ENCODE measurements at places on chromosomes 5 and 9.

- no peak for DNase-seq
Observed at GRCh38 chr9:69815313-69815712, 5.3 kb upstream of the CFAP95 start.

DNA sequence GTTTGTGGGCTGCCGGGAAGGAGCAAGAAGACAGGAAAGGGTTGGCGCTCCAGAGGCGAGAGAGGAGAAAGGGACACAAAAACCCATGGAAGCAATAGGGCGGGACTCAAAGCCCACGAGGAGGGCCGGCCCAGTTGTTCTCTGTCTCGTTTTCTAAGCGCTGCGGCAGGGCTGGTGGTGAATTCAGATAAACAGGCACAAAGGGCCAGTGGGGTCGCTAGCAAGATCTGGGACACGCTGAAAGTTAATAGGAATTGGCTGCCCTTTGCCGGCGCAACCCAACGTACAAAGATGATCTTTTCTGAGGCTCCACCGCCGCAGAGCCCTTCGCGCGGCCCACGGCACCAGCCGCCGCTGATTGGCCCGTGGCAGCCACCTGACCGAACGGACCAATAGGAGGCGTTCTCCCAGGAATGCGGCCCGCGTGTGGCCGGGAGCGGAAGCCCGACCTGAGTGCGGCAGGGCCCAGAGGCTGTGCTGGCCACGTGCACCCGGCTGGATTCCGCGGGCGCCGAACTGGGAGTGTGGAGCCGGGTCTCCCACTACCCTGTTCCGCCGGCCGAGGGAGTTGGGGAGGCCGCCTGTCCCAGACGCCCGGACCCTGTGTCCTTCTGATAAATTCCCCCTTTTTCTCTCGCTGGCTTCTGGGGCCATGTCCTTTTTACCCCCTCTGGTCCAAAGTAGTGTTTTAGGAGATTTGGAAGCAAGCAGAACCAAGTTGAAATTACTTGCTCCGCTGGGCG is 16.8 kb upstream of the NSD1 start:
- DNase-seq: peak; percentile 72

GRCh38 chr5:139763930-139764791 is 31.4 kb upstream of the PSD2 start:
- DNase-seq: no peak

GRCh38 chr5:11555171-11555570 is 349.1 kb downstream of the CTNND2 start:
- DNase-seq: no peak

DNA sequence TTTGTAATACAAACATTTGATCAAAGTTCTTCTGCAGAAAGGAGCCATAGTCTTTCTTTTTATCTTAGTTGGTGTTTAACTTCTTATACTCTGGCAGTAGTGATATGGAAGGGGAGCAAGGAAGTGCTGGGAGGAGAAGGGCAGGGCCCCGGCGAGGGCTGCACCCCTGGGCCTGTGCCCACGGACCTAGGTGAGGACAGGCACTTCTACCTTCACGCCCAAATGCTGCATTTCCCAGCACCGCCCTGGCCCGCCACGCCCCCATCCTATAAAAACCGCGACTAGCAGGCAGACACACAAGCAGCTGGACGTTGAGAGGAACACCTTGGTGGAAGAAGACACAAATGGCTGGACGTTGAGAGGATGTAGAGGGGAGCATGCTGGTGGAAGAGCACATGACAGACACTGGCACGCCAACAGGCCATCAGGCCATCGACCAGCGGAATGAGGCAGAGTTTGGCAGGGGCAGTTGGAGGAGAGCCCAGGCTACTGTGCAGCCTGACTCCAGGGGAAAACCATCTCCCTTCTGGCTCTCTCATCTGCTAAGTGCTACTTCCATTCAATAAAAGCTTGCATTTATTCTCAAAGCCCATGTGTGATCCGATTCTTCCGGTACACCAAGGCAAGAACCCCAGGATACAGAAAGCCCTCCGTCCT is 81.5 kb upstream of the C9orf72 start:
- DNase-seq: no peak

DNA sequence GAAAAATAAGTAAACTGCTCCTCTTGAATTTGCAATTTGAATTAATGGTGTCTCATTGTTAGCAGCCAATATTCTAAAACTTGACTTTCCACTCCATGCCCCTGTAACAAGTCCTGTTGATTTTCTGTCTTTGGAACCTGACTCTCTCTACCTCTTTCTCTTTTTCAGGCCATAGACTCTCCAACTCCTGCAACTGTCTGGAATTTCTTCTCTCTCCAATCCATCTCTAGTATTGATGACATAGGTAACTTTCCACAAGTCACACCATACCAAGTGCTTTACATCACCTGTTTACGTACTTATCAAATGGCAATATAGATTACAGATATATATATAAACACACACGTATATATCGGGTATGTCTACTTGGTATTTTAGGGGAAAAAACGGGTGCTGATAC is 923 bp downstream of the C5orf34 start:
- DNase-seq: no peak

DNA sequence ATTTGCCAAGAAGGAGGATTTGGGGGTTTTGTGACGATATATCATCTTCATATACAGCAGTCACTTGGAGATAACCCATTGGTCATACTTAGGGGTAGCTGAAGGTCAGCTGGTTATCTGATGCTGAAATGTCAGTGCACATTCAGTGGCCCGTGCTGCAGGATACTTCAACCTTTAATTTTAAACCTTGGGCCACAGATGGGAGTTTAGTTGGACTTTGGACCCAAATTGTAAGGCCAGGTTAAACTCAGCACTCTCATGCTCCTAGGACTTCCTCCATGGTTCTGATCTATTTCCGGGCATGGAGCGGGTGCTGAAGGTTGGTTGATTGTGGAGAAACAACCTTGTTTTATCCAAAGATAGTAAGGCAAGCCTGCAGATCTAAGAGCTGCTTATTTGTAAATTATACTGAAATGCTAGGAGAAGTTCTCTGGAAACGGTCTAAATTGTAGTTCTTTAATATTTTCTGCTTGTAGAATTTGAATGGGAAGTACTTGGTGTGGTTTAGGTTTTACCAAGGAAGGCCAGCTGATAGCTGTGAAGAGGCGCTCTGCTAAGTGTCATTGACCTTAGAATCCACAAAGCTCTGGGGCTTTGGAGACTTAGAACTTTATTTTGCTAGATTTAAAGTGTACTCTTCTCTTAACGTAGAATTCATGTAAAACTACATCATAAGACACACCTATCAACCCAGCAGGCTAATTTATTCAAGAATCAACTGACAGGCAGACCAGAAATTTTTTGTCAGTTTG is 38.6 kb downstream of the SLC44A1 start:
- no peak for DNase-seq

DNA sequence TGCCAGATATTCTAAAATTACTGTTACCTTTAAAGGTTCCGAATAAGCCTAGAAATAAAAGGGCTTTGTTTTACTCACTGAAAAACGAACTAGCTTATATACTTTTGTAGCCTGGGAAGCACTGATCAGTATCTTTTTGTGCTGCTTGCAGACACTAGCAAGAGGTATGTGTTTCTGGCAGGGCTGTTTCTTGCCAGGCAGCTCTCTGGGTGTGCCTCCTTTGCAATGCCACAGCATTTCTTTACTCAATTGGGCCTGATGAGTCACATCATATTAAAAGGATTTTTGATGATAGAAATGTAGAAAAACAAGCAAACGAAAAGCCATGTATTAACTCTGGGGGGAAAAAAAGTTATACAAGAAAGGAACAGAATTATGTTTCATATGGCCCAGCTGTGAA is 35.6 kb downstream of the CD180 start:
- DNase-seq: no peak

- no peak for DNase-seq
Observed at GRCh38 chr5:111453747-111454146, 58.6 kb downstream of the STARD4 start.

- no peak for DNase-seq
Observed at GRCh38 chr5:157187046-157187754, 6.6 kb downstream of the ITK start.

DNA sequence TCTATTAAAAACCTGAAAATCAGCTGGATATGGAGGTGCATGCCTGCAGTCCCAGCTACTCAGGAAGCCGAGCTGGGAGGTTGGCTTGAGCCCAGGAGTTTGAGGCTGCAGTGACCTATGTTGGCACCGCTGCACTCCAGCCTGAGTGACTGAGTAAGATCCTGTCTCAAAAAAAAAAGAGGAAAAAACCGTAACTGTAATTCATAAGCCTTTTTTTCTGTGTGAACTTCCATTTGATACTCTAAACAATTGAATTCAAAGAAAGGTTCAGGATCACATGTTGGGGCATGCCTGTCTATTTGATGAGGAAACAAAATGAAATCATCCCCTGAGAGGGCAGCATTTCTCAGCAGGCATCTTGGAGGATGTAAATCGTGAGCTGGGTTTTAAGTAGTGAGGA is 38.8 kb downstream of the ITGA2 start:
- DNase-seq: no peak

GRCh38 chr5:387491-388265 is 55.3 kb upstream of the EXOC3 start:
- DNase-seq: no peak

GRCh38 chr5:140131967-140132409 is 6.3 kb downstream of the IGIP start:
- DNase-seq: no peak

DNA sequence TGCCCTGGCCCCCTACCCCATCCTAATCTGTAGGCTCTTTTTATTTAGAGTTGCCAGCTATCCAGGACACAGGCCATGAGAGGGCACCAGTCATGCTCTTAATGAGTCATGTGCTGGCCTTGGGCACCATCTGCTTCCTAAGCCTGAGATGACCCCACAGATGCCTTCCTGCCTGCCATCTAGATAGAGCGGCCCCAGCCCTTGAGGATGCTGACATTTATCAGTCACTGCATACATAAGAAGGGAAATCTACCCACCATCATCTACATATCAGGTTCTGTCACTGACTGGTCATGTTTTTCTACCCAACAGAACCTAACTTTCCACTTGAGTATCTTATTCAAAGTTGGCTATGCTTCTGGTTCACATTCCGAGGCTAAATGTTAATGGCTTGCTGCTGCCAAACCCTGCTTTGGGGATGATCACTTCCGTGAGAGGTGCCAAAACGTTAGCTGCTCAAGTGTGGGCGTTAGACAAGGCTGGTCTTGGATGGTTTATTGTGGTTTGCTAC is 49.9 kb upstream of the TTC23L start:
- DNase-seq: no peak

DNA sequence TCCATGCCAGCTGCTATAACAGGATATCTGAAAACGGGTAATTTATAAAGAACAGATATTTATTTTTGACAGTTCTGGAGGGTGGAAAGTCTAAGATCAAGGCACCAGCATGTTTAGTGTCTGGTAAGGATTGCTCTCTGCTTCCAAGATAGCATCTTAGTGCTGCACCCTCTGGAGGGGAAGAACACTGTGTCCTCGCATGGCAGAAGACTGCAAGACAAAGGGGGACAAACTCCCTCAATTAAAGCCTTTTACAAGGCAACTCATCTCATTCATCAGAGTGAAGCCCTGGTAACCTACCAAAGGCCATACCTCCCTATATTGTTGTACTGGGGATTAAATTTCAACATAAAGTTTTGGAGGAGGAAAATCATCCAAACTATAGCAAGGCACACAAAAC is 298.9 kb upstream of the EDIL3 start:
- DNase-seq: no peak

- DNase-seq: no peak
Observed at GRCh38 chr5:155772009-155772662, 554.8 kb upstream of the SGCD start.

DNA sequence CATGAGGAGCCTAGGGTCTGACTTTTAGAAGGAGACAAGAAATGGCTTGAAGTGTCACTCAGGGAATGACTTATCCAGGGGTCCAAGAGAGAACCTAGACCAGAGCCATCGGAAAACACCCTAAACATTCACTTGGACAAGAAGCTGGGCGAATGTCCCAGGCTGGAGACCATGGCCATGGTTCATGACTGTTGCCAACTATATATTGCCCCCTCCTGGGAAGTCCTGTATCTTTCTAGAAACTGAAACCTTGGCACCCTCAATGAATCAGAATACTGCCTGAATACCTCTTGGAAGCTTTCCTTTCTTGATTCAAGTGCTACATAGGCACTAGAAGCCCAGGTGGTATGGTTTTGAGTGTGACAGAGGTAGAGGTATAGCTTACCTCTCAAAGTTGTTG is 29.9 kb downstream of the TRMO start:
- no peak for DNase-seq

- DNase-seq: no peak
Observed at GRCh38 chr5:179422908-179423481, 77.7 kb upstream of the ADAMTS2 start.

GRCh38 chr5:138489683-138490061 is 24.4 kb downstream of the EGR1 start:
- DNase-seq: no peak

DNA sequence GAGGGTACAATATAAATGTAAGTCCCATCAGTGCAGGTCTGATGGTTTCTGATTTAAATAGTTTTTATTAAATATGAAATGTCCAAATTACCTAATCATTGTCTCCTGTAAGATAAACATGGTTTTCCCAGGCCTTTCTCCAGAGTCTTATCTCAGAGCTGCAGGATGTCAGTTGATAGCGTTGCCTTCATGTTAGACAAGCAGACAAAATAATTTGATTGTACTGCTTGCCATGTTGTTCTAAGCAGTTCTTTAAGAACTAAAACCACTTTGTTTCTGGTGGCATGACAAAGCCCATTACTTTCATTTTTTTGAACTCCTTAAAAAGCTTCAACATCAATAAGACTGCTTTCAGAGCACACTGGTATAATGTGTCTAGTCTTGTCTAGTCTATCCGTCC is 1073.5 kb downstream of the MAT2B start:
- DNase-seq: no peak

GRCh38 chr5:136070486-136071285 is 41.9 kb downstream of the TGFBI start:
- no peak for DNase-seq

DNA sequence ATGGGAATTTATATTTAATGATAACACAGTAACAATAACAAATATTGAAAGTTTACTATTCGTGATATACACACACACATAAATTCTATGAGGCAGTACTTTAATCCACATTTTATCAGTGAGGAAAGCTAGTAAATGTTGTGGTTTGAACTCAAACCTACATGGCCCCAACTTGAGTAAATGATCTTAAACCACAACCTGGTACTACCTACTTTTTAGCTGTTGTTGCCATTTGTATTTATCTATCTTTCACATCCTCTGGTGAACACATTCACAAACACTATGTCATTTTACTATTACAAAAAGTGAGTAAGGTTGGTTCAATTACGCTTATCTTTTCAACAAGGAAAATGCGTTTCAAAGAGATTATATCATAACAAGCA is 186.1 kb downstream of the SMC2 start:
- no peak for DNase-seq

- no peak for DNase-seq
Observed at GRCh38 chr5:174755106-174755505, 30.7 kb downstream of the MSX2 start.

Data from stimulated activated CD8-positive, alpha-beta memory T cell treated with anti-CD3 and anti-CD28 coated beads, Interleukin-12 subunit alpha, Interleukin-12 subunit beta, amount 100 ng/mL, for 4 hours (primary cell).